ENCODE measurements at places on chromosomes 16 and 17.

GRCh38 chr17:35086931-35087573 is 23.5 kb upstream of the RFFL start:
- no peak for DNase-seq

DNA sequence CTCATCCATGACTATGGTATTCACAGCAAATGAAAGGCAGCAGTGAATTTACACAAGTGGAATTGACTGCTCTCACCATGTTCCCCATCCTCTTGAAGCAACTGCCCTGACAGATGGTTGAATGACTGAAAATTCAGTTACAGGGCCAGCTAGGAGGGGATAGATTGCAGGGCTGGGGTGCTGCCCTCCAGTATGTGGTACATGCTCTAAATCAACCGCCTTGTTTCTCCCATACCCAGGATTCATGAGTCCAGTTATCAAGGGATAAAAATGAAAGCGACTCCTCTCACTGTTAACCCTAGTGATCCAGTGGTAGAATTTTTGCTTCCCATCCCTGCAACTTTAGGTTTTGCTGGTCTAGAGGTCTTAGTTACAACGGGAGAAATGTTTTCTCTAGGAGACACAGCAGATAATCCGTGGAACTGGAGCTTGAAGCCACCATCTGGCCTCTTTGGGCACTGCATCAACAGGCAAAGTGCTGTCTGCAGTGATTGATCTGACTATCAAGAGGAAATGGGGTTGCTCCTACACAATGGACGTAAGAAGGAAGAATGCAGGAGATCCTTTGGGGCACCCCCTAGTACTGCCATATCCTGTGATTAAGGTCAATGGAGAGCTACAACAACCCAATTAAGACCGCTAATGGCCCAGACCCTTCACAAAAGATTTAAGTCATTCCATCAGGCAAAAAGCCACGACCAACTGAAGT is 32.0 kb downstream of the SCPEP1 start:
- DNase-seq: peak; percentile 31

DNA sequence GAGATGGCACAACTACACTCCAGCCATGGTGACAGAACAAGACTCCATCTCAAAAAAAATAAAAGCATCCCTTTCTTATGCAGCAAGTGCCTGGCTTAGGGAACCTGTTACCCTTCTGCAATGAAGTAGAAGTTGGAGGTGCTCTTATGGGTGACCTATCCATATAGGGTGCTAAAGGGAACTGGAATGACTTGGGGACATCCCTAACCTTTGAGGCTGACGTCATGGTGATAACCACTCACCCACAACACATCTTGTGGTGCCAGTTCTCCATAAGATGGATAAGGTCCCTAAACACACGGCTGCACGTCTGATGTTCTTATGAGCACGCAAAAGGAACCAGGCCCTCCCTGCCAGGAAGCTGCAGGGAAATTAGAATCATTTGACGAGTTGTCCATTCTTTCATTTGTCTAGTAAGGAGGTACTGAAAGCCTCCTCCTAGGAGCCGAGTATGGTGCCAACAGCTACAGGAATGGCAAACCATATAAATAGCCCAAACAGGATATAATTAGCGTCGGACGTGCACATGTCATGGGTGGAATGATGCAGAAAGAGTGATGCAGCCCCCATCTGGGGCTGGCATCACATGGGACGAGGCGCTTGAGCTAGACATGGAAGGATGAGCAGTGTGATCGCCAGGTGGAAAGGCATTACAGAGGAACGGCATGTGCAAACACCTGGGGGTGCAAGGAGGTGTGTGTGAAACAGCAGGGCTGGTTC is 52.5 kb downstream of the ARHGAP27 start:
- no peak for DNase-seq

- DNase-seq: peak; percentile 27
Measured at GRCh38 chr17:63082273-63082861, 116.3 kb downstream of the TANC2 start.

- no peak for DNase-seq
Measured at GRCh38 chr16:74652249-74652648, 14.4 kb downstream of the RFWD3 start.

GRCh38 chr16:16048904-16049582 is 99.6 kb downstream of the ABCC1 start:
- no peak for DNase-seq

- DNase-seq: no peak
Measured at GRCh38 chr16:56191156-56191815, at the start of gene GNAO1. TSS of gene GNAO1 (plus strand) at chr16:56191489. CDS start at chr16:56192236, 747 bp downstream.

- DNase-seq: no peak
Measured at GRCh38 chr17:48180842-48181629, 73.5 kb downstream of the SNX11 start.

GRCh38 chr17:49407981-49408501 is 6.6 kb downstream of the PHB1 start:
- DNase-seq: peak; percentile 10

DNA sequence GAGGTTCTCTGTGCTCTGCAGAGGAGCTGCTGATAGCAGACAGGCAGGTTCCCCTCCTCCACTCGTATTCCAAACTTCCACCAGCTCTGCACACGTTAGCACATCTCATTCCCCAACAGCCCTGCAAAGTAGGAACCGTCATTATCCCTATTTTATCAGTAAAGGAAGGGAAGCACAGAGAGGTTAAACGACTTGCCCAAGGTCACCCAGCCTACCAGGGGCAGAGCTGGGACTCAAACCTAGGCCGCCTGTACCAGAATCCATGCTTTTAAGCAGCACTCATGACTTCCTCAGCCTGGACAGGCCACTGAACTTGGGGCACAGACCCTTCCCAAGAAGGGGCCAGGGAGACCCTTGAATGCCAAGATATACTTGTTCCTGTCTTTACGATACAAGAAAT is 75.2 kb downstream of the CRISPLD2 start:
- no peak for DNase-seq

- no peak for DNase-seq
Measured at GRCh38 chr16:15536843-15537242, 102.5 kb downstream of the BMERB1 start.

- no peak for DNase-seq
Measured at GRCh38 chr17:32487473-32488176, 832 bp downstream of the CDK5R1 start.
